ENCODE measurements at places on chromosomes 2 and 18.

DNA sequence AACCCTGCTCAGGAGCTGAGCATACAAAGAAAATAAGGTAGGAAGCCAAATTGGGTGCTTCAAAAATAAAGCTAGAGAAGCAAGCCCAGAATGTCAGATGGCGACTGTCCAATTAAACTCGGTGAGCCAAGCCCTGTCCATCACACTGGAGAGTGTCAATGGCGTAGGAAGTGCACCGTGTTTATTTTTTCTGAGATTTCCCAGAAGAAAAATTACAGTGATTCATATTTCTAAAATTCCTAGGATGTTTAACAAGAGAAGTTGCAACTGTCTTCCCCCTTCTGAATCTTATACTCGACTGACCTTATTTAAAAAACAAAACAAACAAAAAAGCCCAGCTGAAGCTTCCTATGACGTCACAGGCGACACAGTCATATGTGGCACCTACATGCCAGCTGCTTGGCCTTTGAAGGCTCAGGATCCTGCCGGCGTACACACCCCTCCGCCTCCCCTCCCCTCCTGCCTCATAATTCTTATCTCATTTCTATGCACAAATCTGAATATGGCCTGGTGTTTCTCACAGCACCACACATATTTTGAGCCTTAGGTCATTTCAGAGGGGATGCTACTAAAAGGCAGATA lies 60.8 kb downstream of the MBP start:
- DNase-seq: no peak
- peak overlapping the region; percentile 97 for H3K27ac ChIP-seq
- no peak overlapping the region for H3K4me3 ChIP-seq
- no peaks in the 10 kb centered on the region for H3K27me3 ChIP-seq
- peaks cover 62% of the 10 kb centered on the region for H3K36me3 ChIP-seq
- H3K4me1 ChIP-seq: peaks cover 92% of the 10 kb centered on the region

GRCh38 chr2:204468746-204469429 lies 76.4 kb upstream of the PARD3B start:
- peaks cover 17% of the 10 kb centered on the region for H3K27me3 ChIP-seq
- no peak overlapping the region for H3K4me3 ChIP-seq
- DNase-seq: no peak
- H3K36me3 ChIP-seq: no peaks in the 10 kb centered on the region
- H3K4me1 ChIP-seq: no peaks in the 10 kb centered on the region
- H3K27ac ChIP-seq: no peak overlapping the region

DNA sequence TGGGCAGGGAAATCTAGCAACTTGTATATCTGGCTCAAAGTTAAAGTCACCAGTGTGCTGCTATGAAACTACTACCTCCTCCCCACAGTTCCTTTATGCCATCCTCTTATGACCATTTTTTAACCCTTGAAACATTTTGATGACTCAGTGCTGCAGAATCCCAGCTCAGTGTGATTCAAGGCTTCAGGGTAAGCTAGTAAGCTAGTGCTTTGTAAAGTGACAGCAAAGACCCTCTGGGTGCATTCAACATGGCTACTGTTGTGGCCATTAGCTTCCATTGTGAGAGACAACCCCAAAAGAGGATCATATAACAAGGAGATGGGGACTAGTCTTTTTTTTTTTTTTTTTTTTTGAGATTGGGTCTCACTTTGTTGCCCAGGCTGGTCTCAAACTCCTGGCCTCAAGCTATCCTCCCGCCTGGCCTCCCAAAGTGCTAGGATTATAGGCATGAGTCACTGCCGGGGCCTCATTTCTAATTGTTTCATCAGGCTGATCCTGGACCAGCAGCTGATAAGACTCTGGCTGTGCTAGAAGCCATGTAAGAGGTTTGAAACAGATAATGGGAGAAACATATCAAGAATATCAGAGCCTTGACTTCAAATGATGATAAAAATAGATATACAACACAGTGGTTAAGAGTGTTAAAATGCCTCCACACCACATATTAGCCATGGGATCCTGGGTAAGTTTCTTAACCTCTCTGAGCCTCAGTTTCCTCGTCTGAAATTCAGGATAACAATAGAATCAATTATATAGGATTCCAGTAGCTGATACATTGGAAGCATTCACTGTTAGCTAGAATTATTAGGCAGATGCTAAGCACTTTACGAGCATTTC lies 65.7 kb upstream of the RTN4 start:
- no peak overlapping the region for H3K4me3 ChIP-seq
- no peak for DNase-seq
- H3K27ac ChIP-seq: no peak overlapping the region
- H3K4me1 ChIP-seq: peaks cover 3% of the 10 kb centered on the region
- no peaks in the 10 kb centered on the region for H3K36me3 ChIP-seq

DNA sequence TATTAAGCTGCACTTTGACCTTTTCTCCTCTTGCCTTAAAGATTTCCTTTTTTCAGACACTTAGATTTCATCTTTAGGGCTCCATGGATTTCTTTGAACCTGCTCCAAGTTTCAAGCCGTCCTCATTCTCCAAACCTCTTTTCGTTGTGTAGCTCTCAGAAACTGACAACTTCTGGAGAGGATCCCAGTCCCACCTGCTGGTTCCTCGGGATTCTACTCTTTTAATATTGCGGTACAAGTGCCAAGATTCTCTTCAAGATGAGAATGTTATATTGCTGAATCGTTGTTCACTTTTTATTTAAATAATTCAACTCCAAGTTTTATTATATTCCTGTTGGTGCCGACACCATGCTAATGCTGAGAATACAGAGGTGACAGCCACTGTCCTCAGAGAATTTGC lies 141.1 kb downstream of the CDH20 start:
- no peaks in the 10 kb centered on the region for H3K4me1 ChIP-seq
- H3K27me3 ChIP-seq: peaks cover 2% of the 10 kb centered on the region
- no peak overlapping the region for H3K27ac ChIP-seq
- H3K36me3 ChIP-seq: no peaks in the 10 kb centered on the region
- H3K4me3 ChIP-seq: no peak overlapping the region

GRCh38 chr2:210536973-210537650 lies 19.3 kb upstream of the CPS1 start:
- H3K4me3 ChIP-seq: no peak overlapping the region
- H3K4me1 ChIP-seq: no peaks in the 10 kb centered on the region
- peaks cover 4% of the 10 kb centered on the region for H3K27me3 ChIP-seq
- DNase-seq: no peak

GRCh38 chr2:40450796-40451430 lies 977 bp downstream of the SLC8A1 start:
- H3K4me1 ChIP-seq: peaks cover 18% of the 10 kb centered on the region
- no peak overlapping the region for H3K27ac ChIP-seq
- no peaks in the 10 kb centered on the region for H3K36me3 ChIP-seq
- peak overlapping the region; percentile 74 for H3K4me3 ChIP-seq

GRCh38 chr2:160405077-160405867 lies 88.3 kb downstream of the RBMS1 start:
- peak overlapping the region; percentile 95 for H3K27ac ChIP-seq
- peak overlapping the region; percentile 88 for H3K4me3 ChIP-seq
- peaks cover 23% of the 10 kb centered on the region for H3K36me3 ChIP-seq

GRCh38 chr2:59041139-59041538 lies 800.0 kb upstream of the FANCL start:
- no peaks in the 10 kb centered on the region for H3K36me3 ChIP-seq
- no peak overlapping the region for H3K4me3 ChIP-seq
- DNase-seq: no peak
- no peaks in the 10 kb centered on the region for H3K27me3 ChIP-seq
- no peaks in the 10 kb centered on the region for H3K4me1 ChIP-seq
- no peak overlapping the region for H3K27ac ChIP-seq

GRCh38 chr2:47058003-47058931 lies 96.8 kb downstream of the STPG4 start:
- no peak overlapping the region for H3K4me3 ChIP-seq
- peaks cover 35% of the 10 kb centered on the region for H3K4me1 ChIP-seq
- H3K27me3 ChIP-seq: no peaks in the 10 kb centered on the region
- H3K27ac ChIP-seq: peak overlapping the region; percentile 83

DNA sequence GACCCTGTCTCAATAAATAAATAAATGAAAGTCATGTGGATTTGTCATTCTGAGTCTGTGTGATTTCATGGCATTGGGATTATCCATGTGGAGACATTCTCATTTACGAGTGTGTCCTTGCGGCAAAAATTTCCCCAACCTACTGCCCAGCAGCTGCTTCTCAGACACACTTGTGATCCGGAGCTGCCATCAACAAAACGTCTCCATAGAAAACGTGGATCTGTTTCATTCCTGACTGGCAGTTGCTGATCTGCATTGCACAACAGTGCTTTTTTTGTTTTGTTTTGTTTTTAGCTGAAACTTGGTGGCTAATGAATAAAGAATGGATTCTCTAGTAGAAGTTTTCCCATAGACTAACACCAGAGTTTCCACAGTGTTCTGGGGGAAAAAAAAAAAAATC lies 74.7 kb downstream of the TGIF1 start:
- peaks cover 17% of the 10 kb centered on the region for H3K4me1 ChIP-seq
- no peak overlapping the region for H3K27ac ChIP-seq
- no peaks in the 10 kb centered on the region for H3K36me3 ChIP-seq
- H3K4me3 ChIP-seq: no peak overlapping the region
- DNase-seq: no peak

GRCh38 chr18:22912149-22912548 lies 21.0 kb upstream of the RBBP8 start:
- H3K27ac ChIP-seq: no peak overlapping the region
- no peak overlapping the region for H3K4me3 ChIP-seq
- no peaks in the 10 kb centered on the region for H3K27me3 ChIP-seq

- H3K36me3 ChIP-seq: no peaks in the 10 kb centered on the region
- no peak overlapping the region for H3K4me3 ChIP-seq
- H3K4me1 ChIP-seq: no peaks in the 10 kb centered on the region
- DNase-seq: no peak
- no peak overlapping the region for H3K27ac ChIP-seq
- peaks cover 10% of the 10 kb centered on the region for H3K27me3 ChIP-seq
Observed at GRCh38 chr2:174049895-174050294, 84.7 kb upstream of the SP3 start.

GRCh38 chr2:165425556-165425955 lies 43.9 kb upstream of the CSRNP3 start:
- no peak for DNase-seq
- H3K4me1 ChIP-seq: no peaks in the 10 kb centered on the region
- no peaks in the 10 kb centered on the region for H3K36me3 ChIP-seq
- H3K27ac ChIP-seq: no peak overlapping the region
- no peak overlapping the region for H3K4me3 ChIP-seq

DNA sequence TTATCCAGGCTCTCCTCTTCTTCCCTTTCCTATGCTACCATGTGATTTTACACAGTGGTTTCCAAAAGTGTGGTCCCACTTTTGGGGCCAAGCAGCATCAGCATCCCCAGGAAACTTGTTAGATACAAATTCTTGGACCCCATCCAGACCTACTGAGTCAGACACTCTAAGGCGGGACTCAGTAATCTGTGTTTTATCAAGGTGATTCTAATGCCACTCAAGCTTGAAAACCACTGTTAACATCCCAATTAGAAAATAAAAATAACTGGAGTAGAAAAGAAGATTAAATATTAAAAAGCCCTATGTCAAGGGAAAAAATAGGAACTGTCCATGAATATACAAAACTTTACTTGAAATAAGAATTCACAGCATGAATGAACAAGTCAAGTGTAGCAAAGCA lies 10.8 kb downstream of the DSG2 start:
- no peak overlapping the region for H3K27ac ChIP-seq
- DNase-seq: no peak
- H3K36me3 ChIP-seq: no peaks in the 10 kb centered on the region
- no peaks in the 10 kb centered on the region for H3K4me1 ChIP-seq
- H3K27me3 ChIP-seq: peaks cover 16% of the 10 kb centered on the region

DNA sequence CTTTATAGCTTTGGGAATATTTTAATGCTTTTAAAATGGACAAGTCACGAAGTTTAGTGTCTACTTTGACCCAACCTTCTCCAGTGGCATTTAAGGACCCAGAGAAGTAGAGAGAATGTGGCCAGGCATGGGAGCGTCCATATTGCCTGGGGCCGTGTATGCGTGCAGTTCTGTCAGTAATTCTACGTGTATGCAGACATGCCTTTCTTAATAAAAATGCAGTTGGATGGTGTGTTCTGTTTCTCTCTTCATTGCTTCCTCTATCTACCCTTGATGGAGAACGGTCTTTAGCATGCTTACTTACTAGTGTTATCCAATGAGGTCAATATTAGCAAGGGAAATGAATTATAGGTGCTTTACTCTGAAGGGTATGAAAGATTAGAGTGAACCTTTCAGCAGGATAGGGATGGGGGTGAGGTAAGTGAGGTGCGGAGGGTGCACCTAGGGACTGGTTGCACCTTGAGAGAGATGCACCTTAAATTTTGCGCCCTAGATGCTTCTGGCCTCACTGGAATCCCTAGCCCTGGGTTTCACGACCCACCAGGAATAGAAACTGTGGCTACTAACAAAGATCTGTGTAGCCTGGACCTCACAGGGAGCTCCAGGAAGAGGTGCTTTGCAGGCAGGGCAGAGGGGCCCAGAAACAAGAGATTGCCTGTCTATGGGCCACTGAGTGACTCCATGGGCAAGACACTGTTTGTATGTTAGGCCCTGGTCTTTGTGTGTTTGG lies 194.3 kb downstream of the MYCN start:
- H3K27ac ChIP-seq: no peak overlapping the region
- H3K36me3 ChIP-seq: no peaks in the 10 kb centered on the region
- no peak overlapping the region for H3K4me3 ChIP-seq
- no peak for DNase-seq
- peaks cover 4% of the 10 kb centered on the region for H3K27me3 ChIP-seq

DNA sequence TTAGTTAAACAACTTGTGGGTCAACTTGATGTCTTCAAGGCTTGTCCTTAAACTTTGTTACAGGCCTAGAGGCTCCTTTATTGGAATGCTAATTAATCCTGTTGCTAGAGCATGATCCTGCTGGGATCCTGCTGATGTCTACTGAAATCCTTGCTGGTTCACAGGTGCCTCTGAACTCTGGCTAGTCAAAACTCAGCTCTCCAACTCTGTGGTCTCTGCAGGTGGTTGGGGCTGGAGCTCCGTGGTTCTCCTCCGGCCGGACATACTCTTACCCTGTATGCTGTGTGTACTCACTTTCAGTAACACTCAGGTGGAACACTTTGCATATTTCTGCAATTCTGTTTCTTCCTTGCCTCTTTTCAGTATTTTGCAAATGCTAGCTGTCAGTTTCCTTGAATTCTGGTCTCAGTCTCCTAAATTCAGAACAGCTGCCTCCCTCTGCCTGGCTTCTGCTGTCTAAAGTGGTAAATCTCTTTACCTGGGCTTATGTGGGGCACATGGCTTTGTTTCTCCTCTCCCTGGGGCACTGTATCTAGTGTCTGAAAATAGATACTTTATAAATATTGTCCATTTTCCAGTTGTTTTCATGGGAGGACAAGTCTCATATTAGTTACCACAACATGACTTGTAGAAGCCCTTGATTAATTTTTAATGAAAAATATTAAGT lies 113.0 kb downstream of the ATP9B start:
- no peak for DNase-seq
- no peak overlapping the region for H3K4me3 ChIP-seq
- no peaks in the 10 kb centered on the region for H3K27me3 ChIP-seq
- H3K27ac ChIP-seq: no peak overlapping the region

DNA sequence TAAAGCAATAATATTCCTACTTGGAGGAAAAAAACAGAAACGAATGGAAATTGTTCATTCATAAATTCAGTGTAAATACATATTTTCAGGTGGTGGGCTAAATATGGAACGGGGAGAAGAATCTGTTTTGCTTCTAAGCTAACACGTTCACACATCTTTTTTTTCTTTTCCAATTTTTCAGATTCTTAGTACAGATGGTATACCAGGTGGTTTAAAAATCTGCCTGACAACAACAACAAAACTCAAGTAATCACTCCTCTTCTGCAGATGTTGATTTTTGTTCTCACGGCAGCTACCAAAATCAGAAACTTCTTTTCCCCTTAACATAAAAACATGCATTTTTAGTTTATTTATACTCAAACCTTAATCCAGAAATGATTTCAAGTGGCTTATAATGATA lies 164.8 kb upstream of the SYT4 start:
- no peaks in the 10 kb centered on the region for H3K36me3 ChIP-seq
- no peaks in the 10 kb centered on the region for H3K27me3 ChIP-seq
- H3K4me1 ChIP-seq: no peaks in the 10 kb centered on the region
- DNase-seq: no peak
- no peak overlapping the region for H3K27ac ChIP-seq
- no peak overlapping the region for H3K4me3 ChIP-seq
